ENCODE measurements at places on chromosomes 7 and 10.

GRCh38 chr10:930625-931325 is 730 bp downstream of the LARP4B start:
- DNase-seq, result no peak

DNA sequence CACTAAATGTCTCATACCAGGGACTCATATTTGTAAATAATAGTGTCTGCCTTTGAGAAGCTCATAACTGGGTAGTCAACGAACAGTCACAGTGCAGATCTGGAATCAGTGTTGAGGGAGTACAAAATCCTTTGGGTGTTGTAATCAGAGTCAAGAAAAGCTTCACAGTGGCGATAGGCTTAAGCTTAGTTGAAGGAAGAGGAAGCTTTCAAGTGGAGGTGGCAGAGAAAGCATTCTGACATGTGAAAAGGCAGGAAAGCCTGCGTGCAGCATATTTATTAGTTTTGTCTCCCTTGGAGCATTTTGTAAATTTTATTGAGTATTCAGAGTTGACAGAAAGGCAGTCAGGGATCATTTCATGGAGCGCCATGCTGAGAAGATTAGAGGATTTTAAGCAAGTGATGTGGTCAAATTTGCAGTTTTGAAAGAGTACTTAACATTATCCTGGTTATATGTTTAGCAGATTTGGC is 104.9 kb downstream of the ADK start:
- no peak for DNase-seq

- no peak for DNase-seq
Observed at GRCh38 chr7:37690206-37690605, 6.6 kb downstream of the GPR141 start.

DNA sequence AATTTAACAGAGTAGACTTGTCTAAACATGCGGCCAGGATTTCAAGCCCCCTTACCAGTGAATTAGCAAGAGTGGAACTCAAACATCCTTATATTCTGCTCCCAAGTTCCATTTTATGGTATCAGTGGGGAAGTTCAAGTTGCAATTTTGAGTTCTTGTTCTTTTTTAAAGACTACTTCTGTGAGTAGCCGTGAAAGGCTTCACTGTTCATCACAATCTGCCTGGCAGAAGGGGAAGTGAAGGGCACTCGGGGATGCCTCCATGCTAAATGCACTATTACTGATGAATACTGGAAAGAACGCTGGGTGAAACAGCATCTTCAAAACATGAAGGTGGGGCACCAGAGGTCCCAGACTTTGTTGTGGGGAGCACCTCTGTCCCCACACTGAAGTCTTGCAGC is 22.4 kb upstream of the FGL2 start:
- DNase-seq, result no peak

DNA sequence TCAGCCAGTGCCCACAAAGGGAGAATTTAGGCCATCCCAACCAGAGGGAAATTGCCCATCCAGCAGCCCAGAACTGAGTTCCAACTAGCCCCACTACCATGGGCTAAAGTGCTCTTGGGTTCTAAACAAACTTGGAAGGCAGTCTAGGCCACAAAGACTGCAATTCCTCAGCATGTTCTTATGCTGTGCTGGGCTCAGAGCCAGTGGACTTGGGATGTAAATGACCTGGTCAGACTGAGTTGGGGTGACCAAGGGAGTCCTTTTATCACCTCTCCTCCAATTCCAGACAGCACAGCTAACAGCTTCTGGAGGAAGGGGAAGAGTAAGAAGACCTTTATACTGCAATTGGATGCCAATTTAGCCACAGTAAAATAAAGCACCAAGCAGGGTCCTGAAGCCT is 607.2 kb upstream of the KCND2 start:
- DNase-seq, result no peak

- DNase-seq, result no peak
Observed at GRCh38 chr7:84073186-84073875, 121.3 kb downstream of the SEMA3A start.

DNA sequence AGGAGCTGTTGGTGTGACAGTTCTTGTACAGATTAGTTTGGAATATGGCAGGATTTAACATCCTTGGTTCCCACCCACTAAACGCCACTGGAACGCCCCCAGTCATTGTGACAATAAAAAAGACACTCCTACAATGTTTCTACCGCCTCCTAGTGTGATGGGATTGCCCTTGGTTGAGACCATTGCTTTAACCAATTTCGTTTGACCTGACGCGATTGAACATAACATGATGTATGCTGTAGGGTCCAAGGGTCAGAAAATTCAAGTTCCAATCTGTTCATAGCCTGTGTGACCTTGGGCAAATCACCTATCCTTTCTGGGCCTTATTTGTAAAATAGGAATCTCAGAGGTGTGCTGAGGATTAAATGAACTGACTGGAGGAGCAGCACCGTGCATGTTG is 12.5 kb downstream of the MXI1 start:
- no peak for DNase-seq

GRCh38 chr10:78415111-78415510 is 381.4 kb downstream of the RPS24 start:
- DNase-seq, result no peak

Data from GM13976 (cell line).